ENCODE measurements at places on chromosomes 6 and 20. TPM values are rescaled to one million over a fixed set of nuclear protein-coding genes. Genes with fewer than 3 reads are reported as not detected.

DNA sequence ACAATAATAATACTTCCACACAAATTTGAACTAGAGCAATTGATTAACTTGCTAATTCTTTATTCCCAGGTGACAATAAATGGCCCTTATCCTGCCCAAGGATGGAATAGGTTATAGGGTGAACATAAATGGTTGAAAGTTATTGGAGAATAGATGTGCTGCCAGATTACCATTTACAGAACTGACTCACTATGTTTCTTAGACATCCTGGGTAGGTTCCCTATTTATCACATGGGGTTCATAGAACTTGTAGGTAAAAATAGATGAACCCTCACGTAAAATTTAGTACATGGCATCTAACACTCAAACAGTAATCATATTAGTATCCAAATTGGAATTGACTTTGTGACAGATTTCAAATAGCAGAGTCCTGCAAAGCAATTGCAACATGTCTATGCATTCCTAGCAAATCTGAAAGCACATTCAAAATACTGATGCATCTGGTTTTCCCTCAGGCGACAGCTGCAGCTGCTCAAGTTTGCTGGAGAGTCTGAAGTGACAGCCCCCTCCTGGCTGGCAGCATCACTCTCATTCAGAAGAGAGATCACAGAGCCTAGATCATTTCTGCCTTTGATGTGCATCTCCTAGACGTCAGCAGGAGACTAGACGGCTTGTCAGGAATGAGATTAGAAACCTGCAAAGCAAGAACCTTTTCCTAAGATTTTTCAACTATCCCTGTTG lies 80.2 kb upstream of the RNF217 start:
- no peak overlapping the region for H3K4me3 ChIP-seq
- DNase-seq: no peak
- H3K4me1 ChIP-seq: peaks cover 2% of the 10 kb centered on the region
- no peaks in the 10 kb centered on the region for H3K36me3 ChIP-seq

Gene MUC22
- total RNA-seq: not detected

Gene MYT1
- not detected for total RNA-seq

Gene SPACA1
- total RNA-seq: not detected

GRCh38 chr6:119077391-119077642 lies 1.1 kb downstream of the FAM184A start:
- H3K27ac ChIP-seq: peak overlapping the region; percentile 80
- H3K27me3 ChIP-seq: peaks cover 6% of the 10 kb centered on the region
- H3K4me3 ChIP-seq: peak overlapping the region; percentile 85

- peaks cover 11% of the 10 kb centered on the region for H3K27me3 ChIP-seq
- H3K27ac ChIP-seq: no peak overlapping the region
- no peak for DNase-seq
- no peak overlapping the region for H3K4me3 ChIP-seq
- H3K36me3 ChIP-seq: no peaks in the 10 kb centered on the region
- H3K4me1 ChIP-seq: no peaks in the 10 kb centered on the region
Measured at GRCh38 chr6:134734312-134734869, 215.5 kb downstream of the ALDH8A1 start.

Gene DYNLT2
- 2.1 TPM for total RNA-seq

DNA sequence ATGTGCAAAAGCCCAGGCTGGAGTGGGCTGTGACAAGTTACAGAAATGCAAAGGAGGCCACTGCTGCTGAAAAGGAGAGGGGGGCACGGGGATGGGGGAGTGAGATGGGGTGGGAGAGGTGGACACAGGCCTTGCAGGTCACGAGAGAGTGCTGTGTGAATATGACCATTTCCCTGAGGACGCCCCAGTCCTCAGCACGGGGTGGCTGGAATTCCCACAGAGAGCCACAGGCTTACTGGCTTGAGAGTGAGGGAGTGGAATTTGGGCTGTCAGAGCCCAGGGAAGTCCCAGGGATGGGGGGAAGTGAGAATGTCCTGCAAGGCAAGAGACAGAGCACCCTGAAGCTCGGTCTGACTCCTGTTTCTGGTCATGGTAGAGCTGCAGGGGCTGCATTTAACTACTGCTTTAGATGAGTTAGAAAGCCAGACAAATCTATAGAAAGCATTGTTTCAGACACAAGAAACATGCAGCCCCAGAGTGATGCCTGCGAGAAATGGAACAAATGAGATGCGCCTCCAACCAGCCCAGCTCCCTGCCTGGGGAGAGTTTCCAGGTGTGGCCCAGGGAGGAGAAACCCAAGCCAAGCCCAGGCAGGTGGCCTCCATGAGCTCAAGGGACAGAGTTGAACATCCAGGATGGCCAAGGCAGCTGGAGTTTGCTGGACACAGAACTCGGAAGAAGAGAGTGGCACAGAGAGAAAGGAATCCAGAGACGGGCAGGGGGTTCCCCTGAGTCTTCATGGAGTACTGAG lies 30.5 kb downstream of the NPEPL1 start:
- no peak overlapping the region for H3K4me3 ChIP-seq
- H3K36me3 ChIP-seq: no peaks in the 10 kb centered on the region

GRCh38 chr6:12335131-12335527 lies 45.0 kb downstream of the EDN1 start:
- no peak overlapping the region for H3K4me3 ChIP-seq
- H3K36me3 ChIP-seq: no peaks in the 10 kb centered on the region
- DNase-seq: no peak
- H3K27ac ChIP-seq: no peak overlapping the region

- no peak overlapping the region for H3K27ac ChIP-seq
- no peaks in the 10 kb centered on the region for H3K27me3 ChIP-seq
- peaks cover 3% of the 10 kb centered on the region for H3K4me1 ChIP-seq
Measured at GRCh38 chr6:39357998-39358686, 35.6 kb upstream of the KCNK16 start.

Gene HLA-DOA
- total RNA-seq: 0.38 TPM

DNA sequence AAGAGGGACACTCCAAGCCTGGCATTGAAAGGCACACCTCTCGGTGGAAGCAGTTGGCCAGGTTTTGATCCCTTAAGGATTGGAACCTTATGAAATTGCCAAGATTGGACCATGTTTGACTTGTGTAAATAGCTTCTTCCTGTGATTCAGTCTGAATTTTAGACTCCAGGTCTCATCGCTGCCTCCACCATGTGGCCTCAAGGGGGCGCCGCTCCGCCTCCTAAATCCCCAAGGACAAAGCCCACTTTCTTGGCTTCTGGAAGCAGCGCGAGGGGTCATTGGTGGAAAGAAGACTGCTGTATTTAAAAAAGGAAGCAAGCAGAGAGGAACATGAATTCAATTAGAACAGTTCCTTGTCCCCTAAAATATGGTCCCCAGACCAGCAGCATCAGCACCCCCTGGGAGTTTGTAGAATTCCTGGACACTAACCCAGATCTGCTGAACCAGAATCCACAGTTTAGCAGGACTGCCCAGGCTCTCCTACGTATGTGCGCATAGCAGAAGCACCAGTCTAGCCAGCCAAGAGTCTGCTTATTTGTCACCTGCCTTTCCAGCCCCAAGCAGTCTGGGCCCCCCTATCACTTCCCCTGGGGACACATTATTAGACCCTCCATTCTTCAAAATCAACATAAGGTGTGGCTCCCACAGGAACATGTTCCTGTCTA lies 108.5 kb downstream of the LY86 start:
- peaks cover 39% of the 10 kb centered on the region for H3K4me1 ChIP-seq
- peaks cover 17% of the 10 kb centered on the region for H3K27me3 ChIP-seq
- peak; percentile 80 for DNase-seq
- no peak overlapping the region for H3K4me3 ChIP-seq
- no peaks in the 10 kb centered on the region for H3K36me3 ChIP-seq

GRCh38 chr6:71675386-71675785 lies 211.0 kb upstream of the RIMS1 start:
- no peak overlapping the region for H3K27ac ChIP-seq
- H3K36me3 ChIP-seq: no peaks in the 10 kb centered on the region
- H3K4me3 ChIP-seq: no peak overlapping the region
- H3K27me3 ChIP-seq: no peaks in the 10 kb centered on the region
- DNase-seq: no peak
- no peaks in the 10 kb centered on the region for H3K4me1 ChIP-seq

- no peaks in the 10 kb centered on the region for H3K36me3 ChIP-seq
- DNase-seq: no peak
- H3K4me3 ChIP-seq: no peak overlapping the region
- H3K4me1 ChIP-seq: no peaks in the 10 kb centered on the region
- no peak overlapping the region for H3K27ac ChIP-seq
Measured at GRCh38 chr6:23350752-23351453, 775.1 kb upstream of the NRSN1 start.

- DNase-seq: no peak
- peaks cover 4% of the 10 kb centered on the region for H3K36me3 ChIP-seq
- H3K4me3 ChIP-seq: no peak overlapping the region
- H3K27me3 ChIP-seq: no peaks in the 10 kb centered on the region
- H3K27ac ChIP-seq: no peak overlapping the region
- peaks cover 6% of the 10 kb centered on the region for H3K4me1 ChIP-seq
Measured at GRCh38 chr6:7161253-7161623, 53.5 kb downstream of the RREB1 start.
